ENCODE measurements at places on chromosomes 3 and 15.

GRCh38 chr15:70768257-70768883 lies 5.0 kb upstream of the UACA start:
- no peak for DNase-seq

- DNase-seq, result no peak
Measured at GRCh38 chr3:30694148-30694547, 87.7 kb downstream of the TGFBR2 start.

- no peak for DNase-seq
Measured at GRCh38 chr3:172137287-172138192, 98.2 kb downstream of the FNDC3B start.

GRCh38 chr15:64502551-64502950 lies 42.2 kb downstream of the ZNF609 start:
- no peak for DNase-seq

GRCh38 chr3:42229942-42230688 lies 35.9 kb downstream of the CCK start:
- no peak for DNase-seq

- DNase-seq, result no peak
Measured at GRCh38 chr3:53181024-53181371, 20.0 kb downstream of the PRKCD start.

- DNase-seq, result no peak
Measured at GRCh38 chr3:150773616-150774192, 10.7 kb upstream of the SIAH2 start.

- no peak for DNase-seq
Measured at GRCh38 chr15:65450556-65450955, 27.8 kb upstream of the IGDCC4 start.
